CD4-positive, alpha-beta T cell treated with Interleukin-10 for 1 hour (primary cell): ENCODE measurements at places on chromosomes 3 and 15.
A peak's percentile ranks its signal among the peaks of the same experiment; 100 is the strongest.

GRCh38 chr3:172142051-172142863 lies 102.9 kb downstream of the FNDC3B start:
- no peak for DNase-seq

GRCh38 chr3:187044206-187044605 lies 95.1 kb downstream of the RPL39L start:
- DNase-seq, result no peak

- no peak for DNase-seq
These were observed 33.4 kb downstream of the FRMD4B start for GRCh38 chr3:69352305-69353087.

DNA sequence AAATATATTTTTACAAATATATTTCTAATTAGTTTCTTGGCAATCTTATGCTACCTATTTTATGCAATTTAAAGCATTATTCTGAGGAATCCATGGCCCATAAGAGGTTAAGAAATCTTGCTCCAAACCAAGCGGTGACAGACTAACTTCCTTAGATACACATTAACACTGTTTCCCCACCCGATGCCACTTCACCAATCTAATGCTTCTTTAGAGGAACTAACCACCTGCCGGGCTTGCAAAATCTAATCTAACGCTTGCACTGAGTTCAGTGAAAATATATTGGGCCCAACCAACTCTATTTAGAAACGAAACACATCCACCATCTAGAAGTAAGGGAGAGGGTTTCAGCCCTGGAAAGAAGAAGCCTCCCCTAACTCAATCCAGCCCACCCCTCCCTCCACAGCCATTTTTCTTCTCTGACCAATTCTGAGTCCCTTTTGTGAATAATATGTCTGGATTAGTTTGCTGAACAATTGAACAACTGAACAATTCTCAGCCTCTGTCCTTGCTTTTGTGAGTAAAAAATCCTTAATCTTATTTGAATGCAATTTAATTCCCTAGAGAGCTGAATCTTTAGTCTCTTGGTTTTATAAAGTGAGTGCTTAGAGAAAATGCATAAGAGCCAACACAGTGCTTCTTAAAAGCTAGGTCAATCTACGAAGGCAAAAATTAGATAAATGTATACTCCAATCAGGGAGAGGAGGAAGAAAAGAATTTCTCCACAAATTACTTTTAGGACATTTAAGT lies 150.4 kb upstream of the ADAMTS9 start:
- DNase-seq, result no peak

GRCh38 chr3:45283471-45283870 lies 57.4 kb upstream of the TMEM158 start:
- DNase-seq, result no peak

DNA sequence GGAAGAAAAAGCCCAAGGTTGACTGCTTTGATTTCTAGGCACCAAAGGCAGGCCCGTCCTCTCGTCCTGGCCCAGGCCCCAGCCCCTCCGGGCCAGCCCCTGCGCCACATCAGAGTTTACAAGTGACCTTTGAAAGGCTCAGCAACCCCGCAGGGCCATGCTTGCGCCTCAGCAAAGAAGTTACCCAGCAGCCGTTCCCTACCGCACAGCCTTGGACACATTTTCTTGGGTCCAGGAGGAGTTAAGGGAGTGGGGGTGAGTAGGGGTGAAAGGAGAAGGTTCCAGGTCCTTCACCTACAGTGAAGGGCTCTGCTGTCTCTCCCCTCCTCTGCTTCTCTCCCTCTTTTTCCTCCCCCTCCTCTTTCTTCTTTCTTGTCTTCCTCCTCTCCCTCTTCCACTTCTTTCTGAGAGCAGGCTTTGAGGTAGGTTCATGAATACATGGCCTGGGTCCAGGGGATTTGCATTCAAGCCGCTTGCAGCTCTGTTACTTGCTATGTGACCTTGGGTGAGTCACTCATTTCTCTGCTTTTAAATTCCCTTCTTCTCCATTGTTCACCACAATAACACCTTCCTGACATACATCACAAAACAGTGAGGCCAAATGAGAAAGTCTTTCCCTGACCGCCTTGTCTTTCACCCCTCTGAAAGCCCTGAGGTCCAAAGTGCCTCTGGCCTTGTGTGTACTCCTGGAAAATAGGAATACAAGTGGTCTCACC lies 223.3 kb upstream of the TPRG1 start:
- DNase-seq, result no peak

DNA sequence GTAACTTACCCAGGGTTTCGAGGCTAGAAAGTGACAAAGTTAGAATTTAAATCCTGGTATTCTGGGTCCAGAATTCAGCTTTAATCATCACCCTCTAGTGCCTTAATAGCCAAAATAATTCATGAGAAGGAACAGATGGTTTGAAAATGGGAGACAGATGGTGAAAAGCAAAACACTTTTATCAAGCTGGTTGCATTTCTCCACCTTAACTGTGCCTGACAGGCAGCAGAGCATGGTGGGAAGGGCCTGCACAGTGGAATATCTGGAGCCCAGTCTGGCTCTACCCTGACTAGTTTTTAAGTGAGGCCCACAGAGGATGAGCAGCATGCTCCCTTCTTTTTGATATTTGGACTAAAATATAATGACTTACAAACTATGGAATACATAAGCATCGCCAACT lies 35.6 kb upstream of the RASGRP1 start:
- no peak for DNase-seq

- no peak for DNase-seq
These were observed 61.4 kb downstream of the TTC23 start for GRCh38 chr15:99187936-99188335.

DNA sequence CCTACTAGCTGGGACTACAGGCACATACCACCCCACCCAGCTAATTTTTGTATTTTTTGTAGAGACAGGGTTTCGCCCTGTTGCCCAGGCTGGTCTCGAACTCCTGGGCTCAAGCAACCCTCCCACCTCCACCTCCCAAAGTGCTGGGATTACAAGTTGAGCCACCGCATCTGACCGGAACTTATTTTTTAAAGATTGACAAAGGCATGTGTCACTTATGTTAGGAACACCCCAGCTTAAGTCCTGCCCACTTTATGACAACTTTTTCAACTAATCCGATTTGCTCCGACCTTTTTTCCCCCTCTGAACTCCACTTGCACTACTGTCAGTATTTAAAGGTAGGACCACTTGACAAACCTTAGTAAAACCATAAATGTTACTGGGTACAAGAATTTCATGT lies 211.6 kb upstream of the NR2E3 start:
- DNase-seq, result no peak

DNA sequence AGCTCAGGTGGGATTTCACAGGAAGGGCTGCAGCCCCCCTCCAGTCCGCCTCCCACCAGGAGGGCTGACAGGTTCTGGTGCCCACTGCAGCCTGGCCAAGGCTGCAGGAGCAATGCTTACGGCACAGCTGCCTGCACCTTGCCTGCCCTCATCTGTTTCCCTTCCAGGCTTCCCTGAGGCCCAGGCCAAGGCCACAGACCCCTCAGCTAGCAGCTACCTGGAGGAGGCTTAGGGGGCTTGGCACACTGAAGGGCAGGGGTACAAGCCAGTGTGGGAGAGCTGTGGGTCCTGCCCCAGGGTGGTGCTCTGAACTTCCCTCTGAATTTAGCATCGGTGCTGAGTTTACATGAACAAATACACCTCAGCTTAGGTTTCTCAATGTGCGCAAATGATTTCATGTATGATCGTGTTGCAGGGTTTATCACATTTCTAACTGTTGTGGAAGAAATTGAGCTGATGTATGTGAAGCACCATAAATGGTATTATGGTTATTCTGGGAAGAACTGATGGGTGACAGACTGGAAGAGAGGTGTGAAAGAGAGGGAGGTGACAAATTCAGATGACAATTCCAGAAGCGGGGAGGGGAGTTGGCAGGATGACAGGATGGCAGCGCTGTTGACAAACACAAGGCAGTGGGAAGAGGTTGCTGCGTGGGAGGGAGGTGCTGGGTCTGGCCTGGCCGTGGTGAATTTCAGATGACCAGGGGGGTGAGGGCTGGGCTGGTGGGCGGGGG lies 6.1 kb downstream of the RHCG start:
- DNase-seq, result no peak

DNA sequence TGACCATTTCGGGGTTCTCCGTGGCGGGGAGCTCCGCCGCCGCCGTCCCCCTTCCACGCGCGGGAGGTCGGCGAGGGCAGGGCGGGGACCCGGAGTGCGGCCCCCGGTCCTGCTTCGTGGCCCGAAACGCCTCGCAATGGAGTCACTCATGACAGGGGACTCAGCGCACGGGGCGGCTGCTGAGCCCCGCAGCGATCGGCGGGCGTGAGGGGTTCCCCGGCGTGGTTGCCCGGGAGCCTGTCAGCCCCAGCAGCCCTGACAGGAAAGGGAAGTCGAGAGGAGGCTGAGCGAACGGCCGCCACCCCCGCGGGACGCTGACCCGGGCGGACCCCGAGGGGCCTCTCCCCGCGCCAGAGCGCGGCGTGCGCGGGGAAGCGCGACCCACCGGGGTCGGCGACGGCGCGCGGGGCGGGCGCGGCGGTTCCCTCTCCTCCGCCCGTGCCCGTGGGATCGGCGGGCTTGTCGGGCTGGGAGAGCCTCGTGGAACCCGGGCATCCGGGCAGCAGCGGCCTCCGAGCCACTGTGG lies 564 bp upstream of the PIGZ start:
- DNase-seq, result peak; percentile 28

- DNase-seq, result no peak
These were observed 1073.9 kb downstream of the PLOD2 start for GRCh38 chr3:145087038-145087437.

- DNase-seq, result no peak
These were observed 97.4 kb downstream of the IMPG2 start for GRCh38 chr3:101223016-101223415.

- DNase-seq, result no peak
These were observed 165.8 kb downstream of the ERC2 start for GRCh38 chr3:56302417-56302816.

DNA sequence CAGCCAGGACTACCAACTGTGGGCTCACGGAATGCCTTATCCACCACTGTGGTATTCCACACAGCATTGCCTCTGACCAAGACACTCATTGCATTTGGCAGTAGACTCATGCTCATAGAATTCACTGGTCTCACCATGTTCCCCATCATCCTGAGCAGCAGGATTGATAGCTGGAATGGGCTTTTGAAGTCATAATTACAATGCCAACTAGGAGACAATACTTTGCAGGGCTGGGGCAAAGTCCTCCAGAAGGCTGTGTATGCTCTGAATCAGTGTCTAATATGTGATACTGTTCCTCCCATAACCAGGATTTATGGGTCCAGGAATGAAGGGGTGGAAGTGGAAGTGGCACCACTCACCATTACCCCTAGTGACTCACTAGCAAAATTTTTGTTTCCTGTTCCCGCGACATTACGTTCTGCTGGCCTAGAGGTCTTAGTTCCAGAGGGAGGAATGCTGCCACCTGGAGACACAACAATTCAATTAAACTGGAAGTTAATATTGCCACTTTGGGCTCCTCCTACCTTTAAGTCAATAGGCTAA lies 58.6 kb upstream of the CCDC80 start:
- DNase-seq, result peak; percentile 7
